ENCODE measurements at places on chromosomes 16 and 17. TPM values are rescaled to one million over a fixed set of nuclear protein-coding genes. Genes with fewer than 3 reads are reported as not detected.

Gene CSH2
- not detected for total RNA-seq

Gene AANAT
- not detected for total RNA-seq

Gene OTOA
- total RNA-seq: under 0.01 TPM

Gene MFSD6L
- total RNA-seq: not detected

Gene CLTC
- total RNA-seq: 454 TPM

Gene NT5C
- total RNA-seq: 35.6 TPM

Gene SALL1
- 0.16 TPM for total RNA-seq

Gene TBC1D28
- total RNA-seq: not detected

Gene SYCE1L
- total RNA-seq: 0.32 TPM

Gene NUBP1
- total RNA-seq: 17.5 TPM

Gene PPP1R9B
- 37.4 TPM for total RNA-seq

Gene METTL26
- total RNA-seq: 66.9 TPM

Gene CNTNAP1
- 39.4 TPM for total RNA-seq

Gene CIAO3
- total RNA-seq: 24.3 TPM

Gene KRT20
- not detected for total RNA-seq

Gene ZG16
- total RNA-seq: not detected

Gene CCL7
- not detected for total RNA-seq

Gene KRT17
- total RNA-seq: 4.9 TPM

Gene CCL5
- not detected for total RNA-seq

Gene ARL17B
- total RNA-seq: 1.7 TPM

Gene C16orf92
- total RNA-seq: not detected

Gene SETD1A
- total RNA-seq: 3.0 TPM

Gene TP53TG3D
- total RNA-seq: 0.63 TPM

Gene TEKT3
- not detected for total RNA-seq

Gene RNF43
- total RNA-seq: under 0.01 TPM

Gene CCL13
- total RNA-seq: not detected

Gene IRF8
- total RNA-seq: not detected

Gene NAGS
- total RNA-seq: 2.2 TPM

Gene KRT13
- total RNA-seq: 0.17 TPM

Gene NPIPA7
- total RNA-seq: 1.1 TPM

Gene ZFP90
- 18.6 TPM for total RNA-seq

Gene GINS3
- total RNA-seq: 1.0 TPM

Gene PCTP
- total RNA-seq: 12.3 TPM

Gene PMP22
- 174 TPM for total RNA-seq

Gene SSTR5
- not detected for total RNA-seq
